ENCODE measurements at places on chromosomes 2 and 18.

- DNase-seq, result no peak
These were observed 235.6 kb upstream of the MYT1L start for GRCh38 chr2:2566396-2567323.

GRCh38 chr2:8993196-8993901 is 10.1 kb downstream of the MBOAT2 start:
- no peak for DNase-seq

- no peak for DNase-seq
These were observed 130.2 kb downstream of the DTNA start for GRCh38 chr18:34840256-34840826.

GRCh38 chr2:27776696-27777095 is 5.2 kb downstream of the MRPL33 start:
- no peak for DNase-seq

DNA sequence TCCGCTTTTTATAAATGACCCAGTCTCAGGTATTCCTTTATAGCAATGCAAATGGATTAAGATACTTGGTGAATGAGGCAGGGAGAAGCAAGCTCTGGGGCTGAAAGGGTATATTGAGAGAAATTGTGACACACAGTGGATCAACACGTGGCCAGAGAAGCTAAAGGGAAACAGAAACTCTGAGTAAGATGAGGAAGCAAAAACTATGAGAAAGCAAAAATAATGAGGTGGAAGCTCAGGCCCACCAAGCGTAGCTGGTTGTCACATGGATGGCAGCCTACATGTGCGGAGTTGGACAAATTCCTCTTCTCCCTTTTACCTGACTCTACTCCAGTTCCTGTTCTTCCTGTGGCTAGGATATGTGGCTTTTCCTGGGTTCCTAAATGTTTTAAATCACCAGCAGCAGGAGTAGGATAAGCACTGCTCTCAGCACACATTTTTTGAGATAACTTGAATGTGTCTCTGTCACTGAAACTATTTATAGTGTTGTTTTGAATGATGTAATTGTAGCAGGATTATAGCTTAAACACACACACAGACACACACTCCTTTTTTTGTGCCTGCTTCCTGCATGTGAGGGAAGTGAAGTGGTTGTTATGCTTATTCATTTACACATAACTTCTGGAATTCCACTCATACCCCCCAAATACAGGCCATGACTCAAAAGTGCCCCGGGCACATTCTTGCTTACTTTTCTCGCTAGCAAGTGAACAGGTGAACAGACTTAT is 30.1 kb upstream of the EPC2 start:
- DNase-seq, result peak; percentile 68

DNA sequence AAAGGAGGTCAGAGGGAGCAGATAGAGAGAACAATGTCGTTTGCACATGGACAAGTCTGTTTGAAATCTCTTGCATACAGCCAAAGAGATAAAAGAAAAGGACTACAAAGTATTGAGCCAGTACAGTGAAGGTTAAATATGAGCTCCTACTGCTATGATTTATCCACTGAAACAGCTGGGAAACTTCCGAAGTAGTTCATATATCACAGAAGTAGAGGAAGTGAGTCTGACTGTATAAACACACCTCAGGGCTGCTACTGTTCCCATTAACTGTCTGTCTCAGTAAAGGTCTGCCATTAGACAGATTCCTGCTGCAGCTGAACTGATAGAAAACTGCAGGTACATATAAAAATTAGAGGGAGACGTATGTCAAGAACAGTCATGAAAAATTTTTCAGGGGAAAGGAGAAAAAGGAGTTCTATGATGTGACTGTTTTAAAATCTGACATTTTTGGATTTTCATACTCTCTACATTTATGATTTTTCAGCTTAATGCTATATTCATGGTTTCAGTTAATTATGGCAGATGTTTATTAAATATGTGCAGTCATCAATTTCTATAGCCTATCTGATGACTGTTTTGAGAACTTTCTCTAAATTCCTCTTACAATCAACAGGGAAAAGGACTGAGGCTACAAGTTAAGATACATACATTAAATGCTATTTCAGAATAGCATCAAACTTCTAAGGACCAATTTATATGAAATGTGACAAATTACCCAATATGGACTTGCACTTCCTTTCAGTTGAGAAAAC is 364.7 kb downstream of the ERBB4 start:
- DNase-seq, result no peak

DNA sequence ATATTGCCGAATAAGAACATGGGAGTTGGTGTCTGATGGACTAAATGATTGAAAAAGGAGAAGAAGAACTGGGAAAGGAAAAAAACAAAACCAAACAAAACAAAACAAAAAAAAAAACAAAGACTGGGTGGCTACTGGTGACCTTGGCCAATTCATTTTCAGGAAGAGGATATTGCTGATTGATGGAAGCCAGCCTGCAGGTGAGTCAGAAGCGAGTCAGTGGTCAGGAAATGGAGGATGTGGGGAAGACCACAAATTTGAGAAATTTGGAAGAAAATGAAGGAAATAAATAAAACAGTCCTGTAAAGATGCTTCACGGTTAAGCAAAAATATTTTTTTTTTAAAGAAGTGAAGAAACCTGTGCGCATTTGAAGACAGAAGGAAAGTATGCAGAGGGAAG is 296.9 kb downstream of the ZNF521 start:
- no peak for DNase-seq

DNA sequence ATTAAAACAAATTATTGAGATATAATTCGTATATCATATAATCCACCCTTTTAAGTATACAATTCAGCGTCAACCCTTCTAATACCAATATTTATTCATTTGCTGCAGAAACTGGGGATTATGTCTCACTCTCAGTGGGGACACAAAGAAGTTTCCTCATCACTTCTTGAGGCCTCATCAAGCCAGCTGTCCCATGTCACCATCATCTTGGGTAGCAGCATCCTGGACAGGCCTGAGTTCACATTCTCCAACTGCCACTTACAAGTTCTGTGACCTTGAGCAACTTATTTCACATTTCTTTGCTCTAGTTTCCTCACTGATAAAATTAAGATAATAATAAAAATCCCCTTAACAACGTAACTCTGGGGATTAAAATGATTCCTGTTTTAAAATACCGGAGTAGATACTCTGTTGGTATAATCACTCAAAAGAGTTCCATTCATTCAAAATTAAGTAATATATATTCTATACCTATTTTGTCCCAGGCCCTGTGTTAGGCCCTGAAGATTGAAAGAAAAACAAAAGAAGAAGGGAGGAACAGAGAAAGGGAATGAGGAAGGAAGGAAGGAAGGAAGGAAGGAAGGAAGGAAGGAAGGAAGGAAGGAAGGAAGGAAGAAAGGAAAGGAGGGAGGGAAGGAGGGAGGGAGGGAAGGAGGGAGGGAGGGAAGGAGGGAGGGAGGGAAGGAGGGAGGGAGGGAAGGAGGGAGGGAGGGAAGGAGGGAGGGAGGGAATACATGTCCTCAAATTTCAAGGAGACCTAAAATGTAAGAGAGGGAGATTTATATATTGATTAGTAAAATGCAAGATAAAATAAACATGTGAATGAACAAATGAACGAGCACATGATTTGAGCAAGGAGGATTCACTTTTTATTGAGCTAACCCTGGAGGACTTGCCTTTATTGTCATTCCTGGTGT is 42.4 kb downstream of the NCKAP5 start:
- no peak for DNase-seq

DNA sequence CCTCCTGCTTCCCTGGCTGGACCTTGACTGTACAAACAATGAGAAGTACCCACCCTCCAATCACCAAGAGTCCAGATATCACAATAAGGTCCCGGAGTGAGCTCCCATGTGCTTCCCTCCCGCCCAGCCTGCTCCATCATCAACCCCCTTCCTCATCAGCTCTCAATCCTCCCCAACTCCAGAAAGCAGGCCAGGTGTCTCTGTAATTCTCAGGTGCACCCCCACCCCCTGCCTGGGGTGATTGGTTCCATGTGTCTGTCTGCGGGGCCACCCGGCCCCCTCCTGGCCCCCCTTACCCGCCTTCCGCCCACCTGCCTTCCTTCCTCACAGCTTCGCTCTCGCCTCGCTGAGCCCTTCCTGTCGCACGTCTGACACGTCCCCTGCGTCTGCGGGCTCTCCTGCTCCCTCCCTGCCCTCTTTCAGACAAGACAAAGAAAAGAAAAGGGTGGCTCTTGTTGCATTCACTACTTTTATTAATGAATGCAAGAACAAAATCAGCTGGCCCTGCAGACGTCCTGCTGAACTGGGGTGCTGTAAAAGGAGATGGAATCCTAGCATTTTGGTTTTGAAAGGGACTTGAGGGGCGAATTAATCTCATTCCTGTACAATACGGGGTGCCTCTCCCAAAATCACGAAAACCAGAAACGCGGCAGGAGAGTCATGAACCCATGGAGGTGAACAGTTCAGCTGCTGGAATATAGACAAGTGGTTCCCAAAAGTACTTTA is 26.5 kb upstream of the IGFBP2 start:
- DNase-seq, result peak; percentile 82

GRCh38 chr2:223542501-223542900 is 59.7 kb downstream of the SCG2 start:
- no peak for DNase-seq

- no peak for DNase-seq
These were observed 344.4 kb downstream of the RND3 start for GRCh38 chr2:150143087-150143536.

DNA sequence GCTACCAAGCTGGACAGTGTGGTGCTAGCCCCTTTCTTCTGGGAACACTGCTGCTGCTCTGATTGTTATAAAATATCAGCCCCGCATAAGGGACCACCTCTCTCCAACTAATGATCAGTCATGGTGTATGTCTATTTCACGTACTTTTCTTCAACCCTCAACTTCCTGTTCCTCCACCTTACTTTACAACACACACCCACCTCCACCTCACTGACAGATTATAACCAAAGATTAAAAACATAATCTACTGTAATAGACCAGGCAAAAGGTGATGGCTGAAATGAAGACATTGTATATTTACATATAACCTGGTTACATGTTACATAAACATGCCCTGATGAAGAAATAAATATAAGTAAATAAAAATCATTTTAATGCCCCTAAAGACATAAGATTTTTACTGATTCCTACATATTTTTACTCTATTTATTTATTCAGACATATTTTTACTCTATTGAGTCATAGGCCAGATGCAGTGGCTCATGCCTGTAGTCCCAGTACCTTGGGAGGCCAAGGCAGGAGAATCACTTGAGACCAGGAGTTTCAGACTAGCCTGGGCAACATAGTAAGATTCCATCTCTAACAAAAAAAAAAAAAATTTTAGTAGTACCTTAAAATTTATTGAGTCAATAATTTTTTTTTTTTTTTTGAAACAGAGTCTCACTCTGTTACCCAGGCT is 12.8 kb downstream of the STK39 start:
- DNase-seq, result no peak

- no peak for DNase-seq
These were observed 161.6 kb downstream of the LCLAT1 start for GRCh38 chr2:30608643-30609042.

- DNase-seq, result peak; percentile 31
These were observed 316.6 kb upstream of the NCKAP5 start for GRCh38 chr2:133884739-133885381.

DNA sequence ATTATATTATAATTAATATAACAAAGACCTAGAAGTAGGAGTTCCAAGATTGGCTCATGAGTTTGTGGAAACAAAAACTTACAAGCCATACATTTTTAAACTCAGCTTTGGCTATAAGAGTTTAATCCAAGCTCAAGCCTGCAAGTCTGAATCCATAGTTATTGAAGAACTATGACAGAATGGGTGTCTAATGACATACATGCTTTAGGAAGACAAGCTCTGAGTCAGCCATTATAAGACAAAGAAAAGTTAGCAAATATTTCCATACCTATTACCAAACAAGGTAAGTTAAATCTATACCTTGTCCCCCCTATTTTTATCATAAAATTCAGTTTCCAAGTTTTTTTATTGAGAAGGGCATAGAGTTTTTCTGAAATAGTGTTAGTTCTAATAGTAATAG is 95.6 kb downstream of the POLR1A start:
- DNase-seq, result no peak

DNA sequence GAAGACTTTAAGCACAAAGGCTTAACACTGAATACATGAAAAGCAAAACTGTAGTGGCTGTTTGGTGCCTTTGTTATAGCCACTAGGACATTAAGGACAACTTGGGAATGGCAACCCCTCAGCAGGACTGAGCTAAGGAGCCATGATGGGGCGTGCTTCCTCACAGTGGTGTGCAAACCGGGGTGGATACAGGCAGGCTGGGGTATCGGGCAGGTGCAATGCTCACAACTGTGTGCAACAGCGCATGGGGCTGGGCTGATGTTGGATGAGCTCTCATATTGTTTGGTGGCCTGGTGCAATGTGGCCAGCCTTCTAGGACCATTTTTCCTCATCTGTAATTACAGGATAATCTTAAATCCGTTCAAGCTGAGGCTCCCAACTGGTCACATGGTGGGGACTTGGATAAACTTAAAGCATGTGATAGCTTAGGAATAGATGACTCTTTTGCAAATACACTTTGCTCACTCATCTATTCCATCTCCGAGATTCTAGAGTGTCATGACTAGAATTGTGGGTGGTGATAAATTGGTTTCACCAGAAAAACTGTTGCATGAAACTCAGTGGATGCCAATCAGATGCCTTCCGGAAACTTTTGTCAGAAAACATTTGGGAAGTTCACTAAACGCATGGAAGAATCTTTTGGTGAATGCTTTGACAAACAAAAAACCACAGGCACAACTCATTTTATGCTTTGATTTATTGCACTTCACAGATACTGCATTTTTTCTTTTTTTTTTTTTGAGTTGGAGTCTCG is 116.5 kb downstream of the PXDN start:
- DNase-seq, result no peak

DNA sequence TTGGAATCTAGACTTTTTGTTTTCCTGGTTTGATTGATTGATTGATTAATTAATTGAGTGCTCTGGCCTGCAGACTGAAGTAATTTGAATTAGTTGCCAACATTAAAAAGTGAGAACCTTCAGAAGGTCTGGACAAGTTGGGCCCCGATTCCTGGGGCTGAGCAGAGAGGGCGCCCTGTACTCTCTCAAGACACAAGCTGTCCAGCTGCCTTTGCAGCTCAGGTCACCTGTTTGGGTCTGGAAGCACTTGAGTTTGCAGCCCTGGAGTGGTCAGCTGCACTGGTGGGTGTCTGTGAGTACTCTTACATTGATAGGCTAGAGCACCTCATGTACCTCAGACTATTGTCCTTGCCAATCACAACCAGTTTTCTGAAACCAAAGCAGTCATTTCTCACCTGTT is 22.7 kb upstream of the CELF4 start:
- no peak for DNase-seq

DNA sequence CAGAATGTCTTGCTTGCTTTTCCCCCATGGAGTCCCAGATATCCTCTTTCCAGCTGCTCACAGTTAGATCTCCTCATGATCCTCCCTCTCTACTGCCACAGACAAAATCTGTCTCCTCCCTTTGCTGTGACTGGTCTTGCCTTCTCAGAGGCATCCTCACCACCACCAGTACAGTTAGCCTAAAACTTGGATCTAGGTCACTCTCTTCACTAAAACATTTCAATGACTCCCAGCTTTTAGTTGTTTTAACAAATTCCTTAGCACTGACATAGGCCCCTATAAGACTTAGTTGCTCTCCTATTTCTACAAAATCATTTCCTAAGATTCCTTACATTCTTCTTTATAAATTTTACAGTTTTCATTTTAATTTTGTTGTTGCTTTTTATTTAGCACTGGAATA is 734.2 kb upstream of the CHAC2 start:
- no peak for DNase-seq

Data from GM20000 (cell line).